NCI-H345 (cell line): ENCODE measurements at places on chromosomes 12 and 14.

GRCh38 chr12:30450872-30451271 lies 244.8 kb downstream of the IPO8 start:
- peak; percentile 9 for DNase-seq

DNA sequence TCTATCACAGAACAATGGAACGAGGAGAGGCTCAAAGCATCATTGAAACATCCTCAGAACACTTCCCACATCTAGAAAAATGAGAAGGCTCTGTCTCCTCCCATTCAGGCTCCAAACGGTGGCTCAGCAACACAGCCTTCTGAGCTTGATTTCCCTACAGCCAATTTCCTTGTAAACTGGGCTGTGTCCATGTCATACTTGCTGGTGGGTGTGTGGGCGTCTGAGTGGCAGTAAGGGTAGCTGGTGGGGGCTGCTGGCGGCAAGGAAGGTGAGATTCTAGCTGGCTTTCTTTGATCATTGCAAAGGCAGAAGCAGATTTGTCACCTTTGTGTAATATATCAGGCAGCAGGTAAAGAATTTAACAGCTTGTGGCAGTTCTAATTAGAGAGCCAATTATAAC lies 163.7 kb downstream of the CALM1 start:
- no peak for DNase-seq

DNA sequence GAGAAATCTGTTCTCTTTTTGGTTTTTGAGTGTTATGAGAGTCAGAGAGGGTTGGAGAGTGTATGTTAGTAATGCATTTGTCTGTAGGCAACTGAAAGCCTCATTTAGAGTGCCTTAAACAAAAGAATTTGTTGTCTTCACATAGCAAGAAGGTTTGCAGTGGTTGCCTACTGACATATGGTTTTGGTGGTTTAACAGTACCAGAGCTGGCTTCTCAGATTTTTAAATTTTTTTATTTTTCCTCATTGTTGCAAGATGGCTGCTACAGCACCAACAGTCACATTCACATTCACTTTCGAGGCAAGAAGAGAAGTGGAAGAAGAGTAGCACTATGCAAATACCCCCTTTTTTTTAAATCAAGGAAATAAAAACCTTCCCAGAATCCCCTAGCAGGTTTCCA lies 106.5 kb downstream of the ADCK1 start:
- DNase-seq, result no peak

GRCh38 chr12:132163041-132163910 lies 19.0 kb downstream of the NOC4L start:
- DNase-seq, result no peak

- no peak for DNase-seq
Observed at GRCh38 chr14:55914771-55915170, 203.4 kb upstream of the PELI2 start.

- no peak for DNase-seq
Observed at GRCh38 chr14:73924337-73924736, 25.6 kb downstream of the FAM161B start.

DNA sequence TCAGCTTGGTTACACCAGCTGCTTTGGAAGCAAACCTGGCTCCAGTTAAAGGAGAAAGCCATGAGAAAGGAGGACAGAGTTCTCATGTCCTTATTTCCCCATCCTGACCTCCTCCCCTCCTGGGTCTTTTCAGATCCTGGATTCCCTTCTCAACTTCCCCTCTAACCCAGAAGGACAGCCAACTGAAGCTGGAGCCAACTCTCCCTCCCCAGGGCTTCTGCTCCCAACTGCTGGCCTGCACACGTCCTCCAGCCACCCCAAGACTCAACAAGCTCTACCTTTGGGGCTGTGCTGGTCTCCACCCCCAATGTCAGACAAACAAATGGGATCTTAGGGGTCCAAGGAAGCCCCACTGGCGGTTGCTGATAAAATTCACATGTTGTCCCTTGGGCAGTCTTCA lies 651.1 kb upstream of the TBX3 start:
- no peak for DNase-seq

- DNase-seq, result no peak
Observed at GRCh38 chr12:14810167-14810952, 3.6 kb downstream of the SMCO3 start.

- DNase-seq, result no peak
Observed at GRCh38 chr14:68753690-68754089, 39.2 kb downstream of the ZFP36L1 start.

- DNase-seq, result peak; percentile 84
Observed at GRCh38 chr12:10364815-10365622, 24.8 kb downstream of the KLRK1 start.

- DNase-seq, result no peak
Observed at GRCh38 chr12:102993537-102993936, 36.1 kb downstream of the ASCL1 start.

DNA sequence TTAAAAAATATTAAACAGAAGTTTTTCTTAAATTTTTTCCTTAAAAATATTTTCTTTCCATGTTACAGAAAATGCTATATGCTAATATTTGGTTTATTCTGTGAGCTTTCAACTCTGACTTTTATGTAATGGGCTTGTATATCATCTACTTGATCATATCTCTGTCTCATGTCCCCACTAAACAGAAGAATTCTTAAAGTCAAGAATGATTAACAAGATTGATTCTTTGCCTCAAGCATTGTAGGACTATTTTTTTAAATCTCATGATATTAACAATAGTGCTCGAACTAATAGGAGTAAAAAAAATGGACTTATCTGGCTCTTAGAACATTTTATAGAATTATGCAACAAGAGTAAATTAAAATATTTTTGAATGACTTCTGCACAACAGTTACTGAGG lies 206.3 kb downstream of the C12orf50 start:
- no peak for DNase-seq

- no peak for DNase-seq
Observed at GRCh38 chr12:60269611-60270269, 673.9 kb downstream of the SLC16A7 start.

GRCh38 chr12:107236824-107237511 lies 143.6 kb upstream of the CRY1 start:
- DNase-seq, result no peak

- no peak for DNase-seq
Observed at GRCh38 chr14:89093083-89093730, 268.8 kb downstream of the TTC8 start.

GRCh38 chr12:24993793-24994192 lies 44.9 kb upstream of the BCAT1 start:
- no peak for DNase-seq

- no peak for DNase-seq
Observed at GRCh38 chr12:64278421-64278820, 56.3 kb upstream of the KICS2 start.
